ENCODE measurements at places on chromosomes 3 and 15. TPM values are rescaled to one million over a fixed set of nuclear protein-coding genes. Genes with fewer than 3 reads are reported as not detected.

DNA sequence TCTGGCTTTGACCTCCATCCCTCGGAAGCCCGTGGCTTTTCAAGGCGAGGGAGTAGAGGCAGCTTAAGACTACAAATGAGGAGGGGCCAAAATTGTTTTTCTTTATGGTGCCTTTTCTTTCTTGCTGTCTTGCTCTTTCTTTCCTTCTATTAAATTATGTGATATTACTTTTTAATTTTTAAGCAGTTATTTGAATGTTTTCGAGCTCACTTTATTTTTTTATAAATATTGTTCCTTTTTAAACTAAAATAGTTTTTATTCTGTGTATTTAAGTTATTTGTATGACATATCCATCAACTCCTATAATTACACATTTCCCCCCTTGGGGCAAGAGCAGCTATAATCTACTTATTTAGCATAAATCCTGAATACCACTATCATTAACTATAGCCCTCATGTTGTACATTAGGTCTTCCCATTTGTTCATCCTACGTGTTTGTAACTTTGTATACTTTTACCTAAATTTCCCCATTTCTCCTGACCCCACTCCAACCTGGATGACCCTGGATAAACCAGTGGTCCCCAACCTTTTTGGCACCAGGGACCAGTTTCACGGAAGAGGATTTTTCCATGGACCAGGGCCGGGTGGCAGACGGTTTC is 622 bp upstream of the PLSCR1 start:
- no peak for DNase-seq
- no peaks in the 10 kb centered on the region for H3K27me3 ChIP-seq
- peak overlapping the region; percentile 93 for H3K27ac ChIP-seq
- H3K4me3 ChIP-seq, result peak overlapping the region; percentile 87

DNA sequence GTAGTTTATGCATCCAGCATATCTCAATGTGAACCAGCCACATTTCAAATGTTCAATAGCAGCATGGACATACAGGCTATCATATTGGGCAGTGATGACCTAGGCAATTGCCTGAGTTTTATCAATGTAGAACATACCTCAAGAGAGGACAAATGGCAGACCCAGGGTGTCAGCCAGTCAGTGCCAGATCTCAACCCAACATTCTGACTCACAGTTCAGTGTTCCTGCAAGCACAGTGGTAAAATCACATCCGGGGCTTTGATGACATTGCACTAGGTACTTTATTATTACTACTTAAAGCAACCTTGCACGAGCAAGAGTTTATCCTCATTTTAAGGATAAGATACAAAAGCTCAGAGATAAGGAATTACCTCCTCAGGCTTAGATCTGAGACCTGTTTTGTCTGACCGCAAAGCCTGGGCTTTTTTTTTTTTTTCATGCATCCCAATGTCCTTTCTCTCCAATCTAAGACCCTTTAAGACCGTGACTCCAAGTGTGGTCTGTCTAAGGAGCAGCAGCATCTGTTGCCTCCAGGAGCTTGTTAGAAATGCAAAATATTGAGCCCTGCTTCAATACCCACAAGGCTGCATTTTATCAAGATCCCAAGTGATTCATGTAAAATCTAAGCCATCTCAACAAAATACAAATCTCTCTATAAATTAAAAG is 60.1 kb downstream of the SLC12A1 start:
- no peaks in the 10 kb centered on the region for H3K27me3 ChIP-seq
- DNase-seq, result no peak
- H3K36me3 ChIP-seq, result no peaks in the 10 kb centered on the region

- peak; percentile 98 for DNase-seq
- peak within 1 kb of the TSS; percentile 85 for H3K4me3 ChIP-seq
- H3K27ac ChIP-seq, result peak within 1 kb of the TSS; percentile 88
- no peaks in the 10 kb centered on the region for H3K27me3 ChIP-seq
- peaks cover 36% of the 10 kb centered on the region for H3K4me1 ChIP-seq
Measured at GRCh38 chr15:43185157-43186002, at the start of gene CCNDBP1. Gene CCNDBP1 (plus strand): TSS chr15:43185403. CDS start chr15:43185499, 96 bp downstream.

DNA sequence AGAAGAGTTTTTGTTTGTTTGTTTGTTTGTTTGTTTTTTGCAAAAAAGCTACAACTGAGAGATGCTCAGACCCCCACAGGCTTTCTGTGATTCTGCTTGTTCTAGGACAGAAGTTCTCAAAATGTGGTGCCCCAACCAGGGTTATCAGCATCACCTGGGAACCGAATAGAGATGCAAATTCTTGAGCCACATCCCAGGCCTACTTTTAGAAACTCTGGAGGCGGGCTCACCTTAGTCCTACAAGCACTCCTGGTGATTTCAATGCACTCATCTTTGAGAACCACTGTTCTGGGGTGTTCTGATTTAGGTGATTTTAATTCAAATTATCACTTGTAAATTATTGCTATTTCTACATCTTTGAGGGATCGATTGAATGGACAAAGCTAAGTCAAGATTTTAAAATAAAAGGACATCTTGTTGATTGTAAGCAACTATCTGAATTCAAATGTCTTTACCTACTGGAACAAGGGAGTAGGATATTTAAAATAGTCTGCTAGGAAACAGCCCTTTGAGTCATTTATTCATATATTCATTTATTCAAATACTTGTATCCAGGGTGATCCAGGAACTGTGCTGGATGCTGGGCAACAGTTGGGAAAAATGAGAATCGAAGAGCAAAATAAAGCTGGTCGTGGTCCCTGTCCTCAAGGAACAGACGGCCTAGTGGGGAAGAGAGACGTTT is 44.7 kb upstream of the CADPS start:
- no peak overlapping the region for H3K4me3 ChIP-seq
- no peak overlapping the region for H3K27ac ChIP-seq
- H3K4me1 ChIP-seq, result no peaks in the 10 kb centered on the region
- no peaks in the 10 kb centered on the region for H3K36me3 ChIP-seq
- no peak for DNase-seq

DNA sequence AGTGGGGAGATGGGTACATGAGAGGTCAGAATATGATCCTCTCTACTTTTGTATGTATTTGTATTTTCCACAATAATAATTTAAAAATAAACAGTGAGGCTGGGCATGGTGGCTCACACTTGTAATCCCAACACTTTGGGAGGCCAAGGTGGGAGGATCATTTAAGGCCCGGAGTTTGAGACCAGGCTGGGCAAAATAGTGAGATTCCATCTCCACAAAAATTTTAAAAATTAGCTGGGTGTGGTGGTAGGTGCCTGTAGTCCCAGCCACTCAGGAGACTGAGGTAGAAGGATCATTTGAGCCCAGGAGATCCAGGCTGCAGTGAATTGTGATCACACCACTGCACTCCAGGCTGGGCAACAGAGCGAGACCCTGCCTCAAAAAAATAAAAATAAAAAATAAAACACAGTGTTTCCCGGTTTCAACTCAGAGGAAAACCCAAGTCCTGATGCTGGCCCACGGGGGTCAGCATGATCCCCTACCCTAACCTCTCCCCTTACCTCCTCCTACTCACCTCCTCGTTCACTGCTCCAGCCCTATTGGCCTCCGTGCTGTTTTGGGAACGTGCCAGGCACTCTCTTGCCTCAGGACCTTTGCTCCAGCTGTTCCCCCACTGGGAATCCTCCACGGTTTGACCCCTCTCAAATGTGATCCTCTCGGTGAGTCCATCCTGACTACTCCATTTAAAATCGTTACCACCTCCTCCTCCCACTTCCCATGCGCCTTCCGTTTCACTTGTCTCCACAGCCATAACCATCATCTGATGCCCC is 2.9 kb upstream of the KLHL40 start:
- H3K4me3 ChIP-seq, result no peak overlapping the region
- H3K36me3 ChIP-seq, result no peaks in the 10 kb centered on the region
- H3K27me3 ChIP-seq, result peaks cover 19% of the 10 kb centered on the region
- peaks cover 36% of the 10 kb centered on the region for H3K4me1 ChIP-seq
- DNase-seq, result no peak

DNA sequence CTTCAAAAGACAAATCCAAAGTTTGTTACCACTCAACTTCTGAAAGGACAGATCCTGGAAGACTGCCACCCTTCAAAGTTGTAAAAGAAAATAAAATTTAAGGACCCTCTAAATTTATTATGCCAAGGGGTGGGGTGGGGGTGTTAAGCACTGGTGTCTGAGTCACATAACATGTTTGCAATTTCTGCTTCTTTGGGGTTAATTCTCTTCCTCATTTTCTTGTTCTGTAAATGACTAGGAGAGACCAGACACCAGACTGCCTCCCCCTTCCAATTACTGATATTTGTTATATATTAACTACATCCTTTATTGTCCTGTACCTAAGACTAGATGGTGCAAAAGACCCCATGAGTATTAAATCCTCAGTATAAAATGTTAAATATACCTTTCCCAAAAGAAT is 242.8 kb downstream of the ZNF385D start:
- H3K27me3 ChIP-seq, result no peaks in the 10 kb centered on the region
- H3K4me3 ChIP-seq, result no peak overlapping the region
- H3K27ac ChIP-seq, result no peak overlapping the region
- no peaks in the 10 kb centered on the region for H3K4me1 ChIP-seq

GRCh38 chr15:54605043-54605442 is 591.7 kb downstream of the RSL24D1 start:
- H3K4me3 ChIP-seq, result no peak overlapping the region
- no peaks in the 10 kb centered on the region for H3K4me1 ChIP-seq
- no peaks in the 10 kb centered on the region for H3K36me3 ChIP-seq
- no peak for DNase-seq
- no peak overlapping the region for H3K27ac ChIP-seq

DNA sequence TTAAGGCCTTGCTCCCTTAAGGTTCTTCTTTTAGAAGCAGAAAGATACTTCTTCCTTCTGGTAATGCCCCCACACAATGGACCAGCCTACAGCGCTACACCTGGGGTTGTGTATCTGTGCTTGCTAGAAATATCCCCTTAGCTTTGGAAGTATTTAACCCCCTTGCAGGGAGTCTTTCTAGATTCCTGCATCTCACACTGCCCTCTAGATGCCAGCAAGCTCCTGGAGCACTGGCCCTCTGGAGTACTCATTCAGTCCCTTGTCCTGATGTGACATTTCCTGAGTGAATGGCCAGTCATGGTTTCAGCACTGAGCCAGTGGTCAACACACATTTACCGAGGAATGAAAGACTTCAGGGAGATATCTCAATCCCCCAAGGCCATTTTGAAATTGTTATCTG is 30.4 kb upstream of the RBP2 start:
- DNase-seq, result no peak
- H3K4me3 ChIP-seq, result no peak overlapping the region
- H3K27me3 ChIP-seq, result no peaks in the 10 kb centered on the region
- H3K36me3 ChIP-seq, result no peaks in the 10 kb centered on the region
- H3K4me1 ChIP-seq, result no peaks in the 10 kb centered on the region

DNA sequence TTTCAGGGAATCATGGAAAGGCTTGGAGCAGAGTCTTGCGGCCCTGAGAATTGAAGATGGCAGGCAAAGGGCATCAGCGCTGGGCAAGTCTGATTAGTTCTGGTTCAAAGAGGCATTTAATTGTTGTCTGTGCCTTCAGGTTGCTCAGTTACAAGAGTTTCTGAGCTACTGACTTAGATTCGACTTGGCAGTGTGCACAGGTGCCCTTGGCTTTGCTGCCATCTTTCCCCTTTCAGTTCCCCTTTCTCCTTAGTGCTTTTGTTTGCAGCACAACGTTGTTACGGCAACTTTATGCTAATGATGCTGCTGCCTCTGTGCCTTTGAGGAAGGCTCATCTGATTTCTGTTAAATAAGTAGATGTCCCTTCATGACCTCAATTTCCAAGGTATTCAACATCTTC is 12.5 kb downstream of the P2RY14 start:
- no peaks in the 10 kb centered on the region for H3K27me3 ChIP-seq
- no peaks in the 10 kb centered on the region for H3K4me1 ChIP-seq
- H3K4me3 ChIP-seq, result no peak overlapping the region
- H3K27ac ChIP-seq, result no peak overlapping the region
- no peaks in the 10 kb centered on the region for H3K36me3 ChIP-seq

DNA sequence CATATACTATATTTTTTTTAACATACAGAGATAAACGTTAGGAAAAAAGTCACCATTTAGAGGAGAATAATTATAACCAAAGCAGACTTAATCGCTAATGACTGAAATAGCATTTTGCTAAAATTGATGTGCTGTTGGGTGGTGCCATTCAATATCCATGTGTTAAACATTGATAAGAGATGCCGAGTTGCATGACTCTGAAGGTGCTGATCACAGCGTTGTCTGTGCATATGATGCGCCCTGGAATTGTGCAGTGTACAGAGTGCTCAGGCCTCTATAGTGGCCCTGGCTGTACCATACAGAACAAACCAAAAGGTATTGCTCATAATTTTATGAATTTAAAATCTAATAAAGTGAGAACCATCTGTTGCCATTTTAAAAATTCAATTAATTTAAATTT is 168.3 kb downstream of the MEIS2 start:
- no peak overlapping the region for H3K4me3 ChIP-seq
- no peak overlapping the region for H3K27ac ChIP-seq
- H3K27me3 ChIP-seq, result no peaks in the 10 kb centered on the region
- H3K4me1 ChIP-seq, result peaks cover 5% of the 10 kb centered on the region
- no peak for DNase-seq

DNA sequence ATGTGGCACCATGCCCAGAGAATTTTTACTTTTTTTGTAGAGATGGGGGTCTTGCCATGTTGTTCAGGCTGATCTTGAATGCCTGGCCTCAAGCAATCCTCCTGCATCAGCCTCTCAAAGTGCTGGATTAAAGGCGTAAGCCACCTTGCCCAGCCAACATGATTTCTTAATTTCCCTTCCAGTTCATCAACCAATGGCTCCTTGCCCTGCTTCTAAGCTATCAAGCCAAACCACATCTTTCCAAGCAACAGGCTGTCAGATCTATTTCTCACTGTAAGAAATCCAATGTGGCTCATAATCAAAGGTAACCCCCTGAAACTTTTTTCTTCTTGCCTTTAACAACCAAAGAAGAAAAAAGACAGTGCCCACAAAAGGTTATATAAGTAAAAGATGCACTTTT is 204.2 kb upstream of the ICE2 start:
- no peak overlapping the region for H3K4me3 ChIP-seq
- no peak overlapping the region for H3K27ac ChIP-seq
- no peaks in the 10 kb centered on the region for H3K36me3 ChIP-seq
- DNase-seq, result no peak

DNA sequence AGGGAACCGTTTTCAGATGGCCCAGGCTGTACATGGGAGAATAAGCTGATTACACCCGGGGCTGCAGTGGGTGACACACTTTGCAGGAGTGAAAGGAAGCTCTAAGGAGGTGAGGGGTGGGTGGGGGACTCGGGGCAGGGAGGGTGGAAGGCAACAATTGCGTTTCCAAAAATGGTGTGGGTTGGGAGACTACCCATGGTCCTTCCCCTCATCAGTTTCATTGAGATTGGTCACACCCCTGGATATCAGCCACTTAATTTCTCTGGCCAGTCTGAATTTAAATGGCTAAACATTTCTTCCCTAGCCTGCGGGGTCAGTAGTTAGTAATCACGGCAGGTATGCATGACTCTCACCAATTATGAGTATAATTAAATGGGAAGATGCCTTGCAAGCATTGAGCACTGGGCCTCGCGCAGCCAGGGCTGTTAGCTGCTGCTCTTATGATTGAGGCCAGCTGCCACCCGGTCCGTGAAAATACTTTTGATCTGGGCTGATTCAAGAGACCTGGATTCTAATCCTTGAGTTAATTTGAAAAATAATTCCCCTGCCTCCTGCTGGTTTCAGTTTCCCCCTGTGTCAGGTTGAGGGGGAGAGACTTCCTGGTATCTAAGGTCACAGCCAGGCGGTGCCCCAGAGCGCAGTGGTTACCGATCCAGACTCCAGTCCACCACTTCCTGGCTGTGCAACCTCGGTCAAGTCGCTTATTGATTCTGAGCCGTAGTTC is 23.3 kb downstream of the SLC6A6 start:
- peaks cover 2% of the 10 kb centered on the region for H3K36me3 ChIP-seq
- DNase-seq, result no peak
- peaks cover 14% of the 10 kb centered on the region for H3K4me1 ChIP-seq
- H3K27me3 ChIP-seq, result no peaks in the 10 kb centered on the region
- H3K4me3 ChIP-seq, result no peak overlapping the region

Gene CYP11A1
- total RNA-seq, result 0.60 TPM

Gene TMEM207
- not detected for total RNA-seq

Gene ISG20
- total RNA-seq, result 9.0 TPM

Gene ARGFX
- not detected for total RNA-seq

Gene ROPN1B
- 1.2 TPM for total RNA-seq

Gene NR2E3
- not detected for total RNA-seq

Gene CADM2
- 2.4 TPM for total RNA-seq

Data from heart right ventricle (tissue), 16 donors.